ENCODE measurements at places on chromosomes 1 and 21.
A peak's percentile ranks its signal among the peaks of the same experiment; 100 is the strongest.

DNA sequence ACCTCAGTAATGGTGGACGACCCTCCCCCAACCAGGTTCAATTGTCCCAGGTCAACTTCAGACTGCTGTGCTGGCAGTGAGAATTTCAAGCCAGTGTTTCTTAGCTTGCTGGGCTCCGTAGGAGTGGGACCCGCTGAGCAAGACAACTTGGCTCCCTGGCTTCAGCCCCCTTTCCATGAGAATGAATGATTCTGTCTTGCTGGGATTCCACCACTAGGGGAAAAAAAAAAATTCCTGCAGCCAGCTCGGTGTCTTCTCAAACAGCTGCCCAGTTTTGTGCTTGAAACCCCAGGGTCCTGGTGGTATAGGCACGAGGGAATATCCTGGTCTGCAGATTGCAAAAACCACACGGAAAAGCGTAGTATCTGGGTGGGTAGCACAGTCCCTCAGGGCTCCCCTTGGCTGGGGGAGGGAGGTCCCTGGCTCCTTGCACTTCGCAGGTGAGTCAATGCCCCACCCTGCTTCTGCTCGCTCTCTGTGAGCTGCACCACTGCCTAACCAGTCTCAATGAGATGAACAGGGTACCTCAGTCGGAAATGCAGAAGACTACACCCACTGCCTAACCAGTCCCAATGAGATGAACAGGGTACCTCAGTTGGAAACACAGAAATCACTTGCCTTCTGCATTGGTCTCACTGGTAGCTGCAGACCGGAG is 41.5 kb downstream of the GBP6 start:
- H3K27ac ChIP-seq = no peak overlapping the region
- H3K27me3 ChIP-seq = no peaks in the 10 kb centered on the region
- H3K4me3 ChIP-seq = no peak overlapping the region

GRCh38 chr1:183319051-183319450 is 99.1 kb downstream of the NMNAT2 start:
- no peaks in the 10 kb centered on the region for H3K36me3 ChIP-seq
- DNase-seq = no peak
- H3K4me3 ChIP-seq = no peak overlapping the region

DNA sequence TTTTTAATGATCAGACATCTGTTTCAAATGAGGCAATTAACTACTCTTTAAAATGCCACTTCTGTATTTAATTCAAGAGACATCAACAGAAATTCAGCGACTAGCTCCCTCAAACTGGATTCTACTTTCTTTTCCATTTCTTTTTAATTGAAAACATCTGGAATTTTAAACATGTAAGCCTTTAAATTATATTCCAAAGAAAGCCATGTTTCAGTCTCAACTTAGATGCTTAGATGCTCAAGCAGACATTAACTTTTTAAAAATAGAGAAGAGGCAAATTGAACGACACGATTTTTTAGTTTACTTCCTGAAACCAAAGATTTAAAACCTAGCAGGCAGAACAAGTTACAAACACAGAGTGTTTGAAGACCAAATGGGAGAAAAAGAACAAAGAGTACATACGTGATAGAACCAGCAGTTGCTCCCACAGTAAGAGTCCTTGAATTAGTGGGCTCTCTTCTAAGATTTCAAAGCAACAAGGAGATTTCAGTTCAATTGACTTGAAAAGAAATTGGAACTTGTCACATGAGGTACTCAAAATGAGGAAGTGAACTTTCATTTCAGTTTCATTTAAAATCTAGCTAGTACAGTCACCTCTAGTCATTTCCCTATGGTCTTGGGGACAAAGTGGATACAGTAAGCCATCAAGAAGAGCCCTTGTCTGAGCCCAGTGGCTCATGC is at the start of gene CTSS:
Gene CTSS, minus strand, starts transcription at position 483 of the 681 bp plus-strand sequence. CDS start 1,015 bp downstream, outside the sequence.
- DNase-seq = no peak
- peaks cover 45% of the 10 kb centered on the region for H3K4me1 ChIP-seq
- no peaks in the 10 kb centered on the region for H3K27me3 ChIP-seq
- H3K4me3 ChIP-seq = peak within 1 kb of the TSS; percentile 52
- H3K27ac ChIP-seq = peak within 1 kb of the TSS; percentile 88

DNA sequence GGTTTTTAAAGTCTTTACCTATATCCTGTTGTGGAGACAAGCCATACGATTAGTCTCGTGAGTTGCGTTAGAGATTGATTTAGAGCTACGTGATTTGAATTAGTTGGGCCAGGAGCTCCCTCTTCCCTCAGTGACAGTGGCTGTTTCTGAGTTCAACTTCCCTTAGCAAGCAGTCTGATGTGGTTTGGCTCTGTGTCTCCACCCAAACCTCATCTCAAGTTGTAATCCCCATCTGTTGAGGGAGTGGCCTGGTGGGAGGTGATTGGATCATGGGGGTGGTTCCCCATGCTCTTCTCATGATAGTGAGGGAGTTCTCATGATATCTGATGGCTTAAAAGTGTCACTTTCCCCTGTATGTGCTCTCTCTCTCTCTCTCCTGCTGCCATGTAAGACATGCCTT is 192.9 kb upstream of the PTGFR start:
- no peak overlapping the region for H3K4me3 ChIP-seq
- no peaks in the 10 kb centered on the region for H3K27me3 ChIP-seq
- H3K27ac ChIP-seq = no peak overlapping the region
- H3K4me1 ChIP-seq = no peaks in the 10 kb centered on the region

DNA sequence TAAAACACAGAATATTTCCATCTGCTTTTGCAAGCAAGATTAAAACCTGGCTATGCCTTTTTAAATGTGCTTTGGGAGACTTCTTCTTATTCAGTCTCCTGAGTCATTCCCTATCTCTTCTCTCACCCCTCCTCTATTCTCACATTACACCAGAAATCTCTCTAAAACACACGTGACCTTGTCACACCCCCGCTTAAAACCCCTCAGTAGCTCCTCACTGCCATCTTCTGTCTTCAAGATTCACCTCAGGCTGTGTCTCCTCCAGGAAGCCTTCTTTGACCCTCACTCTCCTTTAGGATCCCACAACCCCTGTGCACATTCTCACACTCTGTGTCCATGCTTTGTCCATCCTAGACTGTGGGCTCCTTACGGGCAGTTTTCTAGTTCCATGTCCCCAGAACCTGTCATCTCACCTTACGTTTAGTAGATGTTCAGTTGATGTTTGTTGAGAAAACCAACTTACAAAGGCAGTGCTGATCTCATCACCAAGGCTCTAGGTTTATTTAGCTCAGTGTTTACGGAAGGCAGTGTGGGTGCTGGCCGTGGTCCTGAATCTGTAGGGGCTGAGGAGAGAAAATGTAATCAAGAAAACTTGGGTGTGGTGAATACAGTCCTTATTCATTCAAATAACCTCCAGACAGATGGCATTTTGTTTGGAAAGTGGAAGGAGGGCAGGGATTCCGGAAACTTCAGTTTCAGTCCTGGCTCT is 143.5 kb downstream of the DMRTA2 start:
- H3K27ac ChIP-seq = no peak overlapping the region
- peaks cover 5% of the 10 kb centered on the region for H3K4me1 ChIP-seq
- peaks cover 9% of the 10 kb centered on the region for H3K27me3 ChIP-seq
- no peak overlapping the region for H3K4me3 ChIP-seq

GRCh38 chr1:6912518-6912917 is 127.3 kb downstream of the CAMTA1 start:
- H3K4me1 ChIP-seq = peaks cover 35% of the 10 kb centered on the region
- H3K27ac ChIP-seq = peak overlapping the region; percentile 61
- H3K27me3 ChIP-seq = no peaks in the 10 kb centered on the region

DNA sequence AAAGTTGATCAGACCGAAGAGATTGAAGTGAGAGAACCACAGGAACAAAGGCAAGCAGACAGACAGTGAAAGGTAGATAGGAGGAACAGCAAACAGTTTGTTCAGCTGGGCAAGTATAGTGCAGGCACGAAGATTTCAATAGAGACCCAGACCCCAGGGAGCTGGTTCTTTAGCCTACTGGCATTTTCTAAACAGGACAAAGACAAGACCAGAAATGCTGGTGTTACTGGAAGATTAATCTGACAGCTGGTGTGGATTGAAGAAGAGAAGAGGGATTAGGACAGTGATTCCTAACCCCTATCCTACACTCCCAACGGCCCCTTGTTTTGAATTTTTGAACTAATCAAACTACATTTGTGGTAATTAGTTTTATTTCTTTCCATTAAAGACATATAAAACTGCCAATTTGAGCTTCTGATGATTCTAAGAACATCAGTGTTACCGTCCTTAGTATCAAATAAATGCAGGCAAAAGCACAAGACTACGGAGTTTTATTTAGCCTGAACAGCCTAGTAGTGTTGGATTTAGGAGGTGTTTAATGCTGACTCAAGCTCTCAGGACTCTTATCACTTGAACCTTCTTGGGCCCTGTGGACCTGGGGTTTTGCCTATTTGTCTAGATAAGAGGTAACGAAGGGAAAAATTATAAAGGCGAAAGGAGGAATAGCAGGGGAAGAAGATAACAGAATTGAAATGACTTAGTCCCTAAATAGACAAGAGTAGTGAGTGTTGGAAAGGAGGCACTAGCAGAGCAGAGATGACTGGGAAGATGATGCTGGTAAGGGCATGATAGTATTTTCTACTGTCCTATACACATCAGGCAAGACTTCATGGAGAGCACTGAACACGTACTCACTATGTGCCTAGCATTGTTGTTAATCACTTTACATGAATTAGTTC is 2.0 kb downstream of the NPL start:
- no peaks in the 10 kb centered on the region for H3K27me3 ChIP-seq
- no peak for DNase-seq
- peaks cover 46% of the 10 kb centered on the region for H3K4me1 ChIP-seq
- peak overlapping the region; percentile 86 for H3K27ac ChIP-seq

DNA sequence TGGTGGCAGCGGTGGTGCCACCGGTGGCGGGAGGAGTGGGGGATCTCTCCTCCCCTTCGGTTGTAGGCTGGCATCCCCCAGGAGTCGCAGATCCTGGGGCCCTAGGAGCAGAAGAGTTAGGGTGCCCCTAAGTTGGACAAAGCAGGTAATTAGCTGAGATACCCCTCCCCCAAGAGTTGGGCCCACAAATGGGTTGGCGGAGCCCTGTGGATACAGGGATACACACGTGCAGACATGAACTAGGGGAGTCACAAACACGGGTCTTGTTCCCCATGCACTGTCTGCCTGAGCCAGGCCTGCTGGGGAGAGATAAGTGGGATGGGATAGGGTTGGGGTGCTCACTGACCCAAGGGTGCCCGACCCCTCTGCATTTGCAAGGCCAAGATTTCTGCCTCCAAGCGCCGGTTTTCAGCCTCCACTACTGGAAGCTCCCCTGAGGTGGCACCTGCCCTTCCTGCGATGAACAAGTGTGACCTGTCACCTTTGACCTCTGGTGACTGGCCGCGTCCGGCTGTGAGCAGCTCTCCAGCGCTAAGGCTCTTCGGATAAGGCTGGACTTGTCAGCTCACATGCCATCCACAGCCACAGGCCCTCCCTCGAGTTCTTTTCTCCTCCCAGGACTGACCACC is 1.8 kb downstream of the CCDC17 start:
- H3K36me3 ChIP-seq = peaks cover 35% of the 10 kb centered on the region
- H3K27ac ChIP-seq = peak overlapping the region; percentile 57
- H3K4me3 ChIP-seq = no peak overlapping the region
- peak; percentile 75 for DNase-seq
- H3K27me3 ChIP-seq = no peaks in the 10 kb centered on the region

GRCh38 chr1:3222042-3222692 is 153.2 kb downstream of the PRDM16 start:
- no peak overlapping the region for H3K4me3 ChIP-seq
- H3K4me1 ChIP-seq = no peaks in the 10 kb centered on the region
- no peaks in the 10 kb centered on the region for H3K36me3 ChIP-seq
- no peak for DNase-seq
- H3K27me3 ChIP-seq = no peaks in the 10 kb centered on the region

GRCh38 chr1:178910023-178910422 is 39.1 kb upstream of the ANGPTL1 start:
- no peaks in the 10 kb centered on the region for H3K4me1 ChIP-seq
- no peak for DNase-seq
- H3K4me3 ChIP-seq = no peak overlapping the region
- peaks cover 14% of the 10 kb centered on the region for H3K36me3 ChIP-seq
- no peaks in the 10 kb centered on the region for H3K27me3 ChIP-seq
- H3K27ac ChIP-seq = no peak overlapping the region

DNA sequence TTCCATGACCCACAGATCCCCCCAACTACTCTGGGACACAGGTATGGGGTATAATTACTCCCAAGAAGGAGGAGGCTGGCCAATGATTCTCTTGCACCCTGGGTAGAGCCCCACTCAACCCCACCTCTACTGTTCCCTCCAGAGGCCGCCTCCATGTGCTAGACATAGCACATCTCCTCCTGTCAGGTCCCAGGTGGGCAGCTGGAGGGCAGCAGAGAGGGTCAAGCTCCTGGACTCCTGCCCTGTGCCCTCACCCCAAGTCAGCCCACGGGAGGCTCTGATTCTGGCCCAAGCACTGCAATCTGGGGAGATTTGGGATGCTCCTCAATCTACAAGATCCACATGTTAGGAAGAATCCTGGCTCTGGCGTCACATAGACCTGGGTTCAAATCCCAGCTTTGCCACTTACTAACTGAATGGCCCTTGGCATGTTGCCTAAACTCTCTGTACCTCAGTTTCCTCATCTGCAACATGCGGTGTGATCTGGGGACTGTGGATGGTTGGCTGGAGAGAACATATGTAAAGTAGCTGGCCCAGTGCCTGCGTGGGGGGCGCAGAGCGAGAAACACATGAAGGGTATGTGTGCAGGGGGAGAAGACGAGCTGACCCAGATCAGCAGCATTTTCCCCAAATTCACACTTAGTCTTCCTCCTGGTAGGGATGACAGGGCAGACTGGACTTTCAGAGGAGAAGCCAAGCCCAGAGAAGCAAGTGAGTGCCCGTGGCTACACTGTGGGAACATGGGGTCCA is 23.2 kb downstream of the TNNT2 start:
- H3K4me1 ChIP-seq = no peaks in the 10 kb centered on the region
- no peak overlapping the region for H3K27ac ChIP-seq
- no peak overlapping the region for H3K4me3 ChIP-seq
- H3K27me3 ChIP-seq = no peaks in the 10 kb centered on the region
- no peaks in the 10 kb centered on the region for H3K36me3 ChIP-seq

GRCh38 chr1:60425528-60425927 is 352.0 kb upstream of the C1orf87 start:
- no peak overlapping the region for H3K4me3 ChIP-seq
- H3K36me3 ChIP-seq = no peaks in the 10 kb centered on the region
- no peaks in the 10 kb centered on the region for H3K27me3 ChIP-seq
- no peak overlapping the region for H3K27ac ChIP-seq
- no peak for DNase-seq
- H3K4me1 ChIP-seq = no peaks in the 10 kb centered on the region

- no peak overlapping the region for H3K4me3 ChIP-seq
- no peaks in the 10 kb centered on the region for H3K27me3 ChIP-seq
Measured at GRCh38 chr1:185281245-185281644, 35.8 kb downstream of the IVNS1ABP start.

DNA sequence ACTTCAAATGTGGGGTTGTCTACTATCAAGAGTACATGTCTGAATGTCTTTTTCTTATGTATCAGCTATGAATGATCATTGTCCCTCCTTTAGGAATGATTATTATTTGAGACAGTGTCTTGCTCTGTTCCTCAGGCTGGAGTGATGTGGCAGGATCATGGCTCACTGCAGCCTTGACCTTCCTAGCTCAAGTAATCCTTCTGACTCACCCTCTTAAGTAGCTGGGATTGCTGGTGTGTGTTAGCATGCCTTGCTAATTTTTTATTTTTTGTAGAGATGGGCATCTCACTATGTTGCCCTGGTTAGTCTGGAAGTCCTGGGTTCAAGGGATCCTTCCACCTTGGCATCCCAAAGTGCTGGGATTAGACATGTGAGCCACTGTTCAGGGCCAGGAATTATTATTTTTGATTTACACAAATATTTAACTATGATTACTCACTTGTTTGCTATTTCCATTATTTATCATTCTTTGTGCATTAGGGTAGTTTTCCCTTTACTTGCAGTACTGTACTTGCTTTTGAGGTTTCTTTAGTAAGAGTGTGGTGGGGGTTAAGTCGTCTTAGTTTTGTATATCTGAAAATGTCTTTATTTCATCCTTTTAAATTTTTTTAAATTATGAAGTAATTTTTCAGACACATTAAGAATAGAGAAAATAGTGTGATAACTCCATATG is 12.8 kb downstream of the S100A7 start:
- H3K27ac ChIP-seq = no peak overlapping the region
- H3K36me3 ChIP-seq = no peaks in the 10 kb centered on the region
- no peak for DNase-seq
- no peaks in the 10 kb centered on the region for H3K27me3 ChIP-seq
- no peaks in the 10 kb centered on the region for H3K4me1 ChIP-seq
